ENCODE measurements at places on chromosomes 4 and X.

- peak; percentile 66 for DNase-seq
These were observed 816 bp downstream of the EREG start for GRCh38 chr4:74365761-74366160.

DNA sequence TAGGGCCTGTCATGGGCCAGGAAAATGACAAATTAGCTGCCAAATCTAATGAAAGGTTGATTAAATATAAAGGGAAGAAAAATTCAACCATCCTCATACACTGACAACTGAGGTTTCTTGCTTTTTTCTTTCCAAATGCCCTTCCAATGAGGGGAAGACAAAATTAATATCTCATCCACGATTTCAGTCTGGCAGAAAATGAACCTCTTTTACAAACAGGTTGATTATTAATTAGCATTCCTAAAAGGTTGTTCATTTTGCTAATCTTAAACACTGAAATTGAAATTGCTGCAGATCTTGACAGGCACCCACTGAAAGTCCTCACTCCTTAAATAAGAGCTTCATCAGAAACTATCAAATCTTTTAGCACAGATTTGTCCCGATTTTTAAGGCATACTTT, 45.5 kb downstream of the NPFFR2 start:
- DNase-seq, result no peak

DNA sequence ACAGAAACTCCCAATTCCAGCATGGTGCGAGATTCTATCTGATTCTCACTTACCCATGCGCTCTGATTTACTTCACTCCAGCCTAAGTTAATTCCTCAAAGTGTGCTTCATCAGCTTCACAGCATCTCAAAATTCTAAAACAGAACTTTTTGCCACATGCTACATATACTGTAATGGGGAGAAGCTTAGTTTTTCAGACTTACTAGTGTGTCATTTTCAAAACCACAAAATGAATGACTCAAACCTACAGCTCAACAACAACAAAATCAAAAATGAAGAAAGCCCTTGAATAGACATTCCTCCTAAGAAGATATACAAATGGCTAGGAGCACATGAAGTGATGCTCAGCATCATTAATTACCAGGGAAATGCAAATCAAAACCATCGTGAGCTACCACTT, 14.9 kb downstream of the IRF2 start:
- DNase-seq, result no peak

DNA sequence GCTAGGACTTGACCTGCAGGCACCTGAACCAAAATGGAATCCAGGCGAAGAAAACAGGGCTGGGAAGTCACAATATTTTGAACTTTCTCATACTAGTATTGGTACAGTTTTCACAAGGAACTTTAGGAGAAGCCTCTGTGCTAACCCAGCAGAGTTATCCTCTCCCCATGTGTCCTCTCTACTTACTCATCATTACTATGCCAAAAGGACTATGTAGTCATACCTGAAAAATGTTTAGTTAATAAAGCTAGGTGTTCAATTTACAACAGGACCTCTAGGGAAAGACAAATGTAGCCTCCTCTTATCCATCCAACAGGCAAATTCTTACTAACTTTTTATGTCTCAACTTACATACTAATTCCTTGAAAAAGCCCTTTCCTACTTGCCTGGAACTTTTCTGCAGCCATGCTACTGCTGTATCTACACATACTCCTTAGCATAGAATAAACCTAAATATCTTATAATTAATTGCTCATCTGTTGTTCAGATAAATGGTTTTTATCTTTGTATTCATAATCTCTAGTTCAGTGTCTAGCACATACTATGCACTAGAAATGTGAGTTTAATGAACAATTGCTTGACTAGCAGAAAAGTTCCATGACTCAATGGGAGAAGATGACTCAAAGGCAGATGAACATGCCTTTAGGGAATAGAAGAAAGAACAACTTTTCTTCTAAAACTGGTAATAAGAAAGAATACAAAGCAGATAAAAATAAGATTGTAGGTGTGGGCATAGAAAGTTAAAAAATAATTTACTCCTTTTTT, 215.5 kb upstream of the VEGFC start:
- DNase-seq, result no peak

GRCh38 chrX:138255373-138255772, 456.1 kb downstream of the FGF13 start:
- DNase-seq, result no peak
